ENCODE measurements at places on chromosomes 6 and 20. TPM values are rescaled to one million over a fixed set of nuclear protein-coding genes. Genes with fewer than 3 reads are reported as not detected.

- no peak for DNase-seq
These were observed 180.4 kb upstream of the FOXQ1 start for GRCh38 chr6:1131285-1132079.

The FRS3 gene
- total RNA-seq, result 6.2 TPM

- no peak for DNase-seq
These were observed 117.2 kb downstream of the IPCEF1 start for GRCh38 chr6:154239392-154239791.

DNA sequence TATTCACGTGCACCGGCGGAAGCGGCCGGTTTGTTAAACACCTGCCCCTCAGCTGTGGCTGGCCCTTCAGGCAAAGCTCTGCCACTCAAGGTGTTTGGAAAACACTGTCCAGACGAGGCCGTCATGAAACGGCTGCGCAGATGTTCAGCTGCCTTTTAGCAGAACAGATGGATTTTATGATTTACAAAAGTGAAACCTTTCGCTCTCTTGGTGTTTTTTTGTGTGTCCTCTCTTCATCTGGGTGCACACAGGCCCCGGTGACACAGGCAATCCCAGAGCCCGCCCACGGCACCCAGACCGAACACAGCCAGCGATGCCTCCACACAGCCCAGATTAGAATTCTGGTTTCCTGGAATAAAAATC, 397.0 kb downstream of the SMOC2 start:
- DNase-seq, result no peak

The ABHD16B gene
- total RNA-seq, result not detected

- DNase-seq, result no peak
These were observed 13.2 kb downstream of the SLCO4A1 start for GRCh38 chr20:62655282-62656196.

- no peak for DNase-seq
These were observed 168.2 kb upstream of the RIN2 start for GRCh38 chr20:19589787-19590362.

The PTGIS gene
- total RNA-seq, result 3.8 TPM

The BCAS4 gene
- total RNA-seq, result 37.6 TPM

The BPI gene
- not detected for total RNA-seq

GRCh38 chr6:144314562-144314961, 29.4 kb downstream of the UTRN start:
- no peak for DNase-seq

The PKHD1 gene
- total RNA-seq, result not detected

DNA sequence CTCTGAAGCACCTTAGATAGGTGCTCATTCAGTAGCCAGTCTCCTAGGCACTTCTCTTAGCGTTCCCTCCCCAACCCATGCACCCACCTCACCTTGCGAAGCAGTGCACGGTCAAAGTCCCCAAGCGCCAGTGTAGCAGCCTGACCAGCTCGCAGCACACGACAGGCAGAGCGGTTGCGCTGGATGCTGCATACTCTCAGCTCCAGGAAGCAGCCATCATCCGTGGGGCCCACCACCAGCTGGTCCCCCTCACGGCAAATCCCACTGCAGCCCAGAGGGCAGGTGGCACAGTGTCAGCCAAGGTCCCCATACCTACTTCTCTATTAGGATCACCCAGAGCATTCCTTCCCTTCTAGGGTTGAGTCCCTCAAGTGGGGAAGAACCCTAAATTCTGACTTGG, 6.5 kb downstream of the GTPBP2 start:
- DNase-seq, result no peak

GRCh38 chr20:38601216-38602184, at the start of gene ARHGAP40:
TSS of gene ARHGAP40 (plus strand) at chr20:38601809.
- DNase-seq, result peak; percentile 43

DNA sequence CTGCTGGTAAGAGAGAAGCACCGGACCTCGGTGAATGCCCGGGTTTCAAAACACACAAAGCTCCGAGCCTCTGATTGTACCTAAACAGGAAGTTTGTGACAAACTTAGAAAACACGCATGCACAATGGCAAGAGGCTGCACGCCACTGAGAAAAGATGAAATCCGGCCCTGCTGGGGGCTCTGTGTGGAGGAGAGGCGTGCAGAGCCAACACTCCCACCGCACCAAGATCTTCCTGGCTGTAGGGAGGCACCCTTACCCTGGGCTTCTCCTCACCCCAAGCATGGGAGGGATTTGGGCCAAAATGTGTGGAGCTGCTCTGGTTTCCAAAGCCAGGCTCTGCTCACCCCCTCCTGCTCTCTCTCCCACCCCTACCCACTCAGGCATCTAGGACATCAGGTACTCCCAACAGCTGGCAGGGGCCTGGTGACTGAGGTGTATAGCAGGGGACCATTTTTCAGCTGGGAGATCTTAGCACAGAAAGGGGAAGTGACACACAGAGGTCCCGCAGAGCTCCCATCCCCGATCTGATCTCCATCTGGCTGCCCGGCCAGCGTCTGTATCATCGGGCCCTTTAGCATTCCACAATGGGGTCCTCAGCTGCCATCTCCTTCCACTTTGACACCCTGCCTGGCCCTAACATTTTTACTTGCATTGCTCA, 84.2 kb downstream of the TRERF1 start:
- peak; percentile 71 for DNase-seq

DNA sequence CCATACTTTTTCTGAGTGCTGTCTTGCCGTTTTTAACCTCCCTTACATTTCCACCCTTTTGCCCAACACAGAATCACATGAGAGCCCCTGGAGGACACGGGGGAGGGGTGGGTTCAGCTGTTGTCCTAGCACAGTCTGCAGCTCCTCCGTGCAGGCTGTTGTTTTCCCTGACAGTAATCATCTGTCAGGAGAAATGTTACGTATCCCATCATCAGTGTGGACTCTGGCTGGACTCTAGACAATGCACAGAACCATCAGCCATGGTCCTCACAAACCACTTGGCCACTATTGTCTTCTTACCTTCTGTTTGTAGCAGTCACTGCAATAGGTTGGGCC, 92.1 kb downstream of the RIN2 start:
- no peak for DNase-seq

- DNase-seq, result no peak
These were observed 69.8 kb upstream of the FAM184A start for GRCh38 chr6:119148098-119148824.

The MUCL3 gene
- total RNA-seq, result not detected

GRCh38 chr6:33207552-33208090, 679 bp upstream of the RING1 start:
- peak; percentile 44 for DNase-seq

The LY6G6D gene
- total RNA-seq, result not detected

DNA sequence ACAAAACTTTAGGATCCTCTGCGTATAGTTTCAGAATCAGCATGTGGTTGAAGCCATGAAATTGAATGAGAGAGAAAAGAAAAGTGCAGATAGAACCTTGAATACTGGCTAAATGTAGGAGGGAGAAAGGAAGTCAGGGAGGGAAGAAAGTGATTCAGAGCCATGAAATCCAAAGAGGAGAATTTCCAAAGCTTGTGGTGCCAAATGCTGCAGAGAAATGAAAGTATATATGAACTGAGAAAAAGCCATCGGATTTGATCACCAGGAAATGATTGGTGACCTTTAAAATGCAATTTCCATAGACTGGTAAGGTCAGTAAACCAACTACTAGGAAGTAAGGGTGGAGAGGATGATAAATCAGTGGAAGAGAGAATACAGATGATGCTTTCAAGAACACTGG, 142.3 kb downstream of the TFAP2A start:
- DNase-seq, result no peak

GRCh38 chr20:17896771-17897369, 71.7 kb downstream of the SNX5 start:
- no peak for DNase-seq

GRCh38 chr6:1618311-1619097, 8.8 kb downstream of the FOXC1 start:
- no peak for DNase-seq

The DSN1 gene
- total RNA-seq, result 42.7 TPM

- no peak for DNase-seq
These were observed 30.1 kb downstream of the VAPB start for GRCh38 chr20:58418949-58419748.

The CTSZ gene
- total RNA-seq, result 48.0 TPM

- no peak for DNase-seq
These were observed 4.6 kb downstream of the TFAP2B start for GRCh38 chr6:50823094-50823920.

The TLDC2 gene
- total RNA-seq, result not detected

The CGA gene
- total RNA-seq, result not detected

DNA sequence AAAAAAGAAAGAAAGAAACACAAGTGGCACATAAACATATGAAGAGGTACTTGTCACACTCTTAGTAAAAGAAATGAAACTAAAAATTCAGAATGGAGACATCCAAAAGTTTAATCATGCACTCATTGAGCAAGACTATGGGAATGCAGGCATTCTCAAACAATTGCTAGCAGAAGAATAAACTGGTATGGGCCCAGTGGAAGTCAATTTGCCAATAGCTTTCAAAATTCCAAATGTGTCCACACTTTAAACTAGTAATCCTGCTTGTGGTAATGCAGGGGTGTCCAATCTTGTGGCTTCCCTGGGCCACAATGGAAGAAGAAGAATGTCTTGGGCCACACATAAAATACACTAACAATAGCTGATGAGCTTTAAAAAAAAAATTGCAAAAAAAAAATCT, 97.4 kb downstream of the EPB41L2 start:
- no peak for DNase-seq

DNA sequence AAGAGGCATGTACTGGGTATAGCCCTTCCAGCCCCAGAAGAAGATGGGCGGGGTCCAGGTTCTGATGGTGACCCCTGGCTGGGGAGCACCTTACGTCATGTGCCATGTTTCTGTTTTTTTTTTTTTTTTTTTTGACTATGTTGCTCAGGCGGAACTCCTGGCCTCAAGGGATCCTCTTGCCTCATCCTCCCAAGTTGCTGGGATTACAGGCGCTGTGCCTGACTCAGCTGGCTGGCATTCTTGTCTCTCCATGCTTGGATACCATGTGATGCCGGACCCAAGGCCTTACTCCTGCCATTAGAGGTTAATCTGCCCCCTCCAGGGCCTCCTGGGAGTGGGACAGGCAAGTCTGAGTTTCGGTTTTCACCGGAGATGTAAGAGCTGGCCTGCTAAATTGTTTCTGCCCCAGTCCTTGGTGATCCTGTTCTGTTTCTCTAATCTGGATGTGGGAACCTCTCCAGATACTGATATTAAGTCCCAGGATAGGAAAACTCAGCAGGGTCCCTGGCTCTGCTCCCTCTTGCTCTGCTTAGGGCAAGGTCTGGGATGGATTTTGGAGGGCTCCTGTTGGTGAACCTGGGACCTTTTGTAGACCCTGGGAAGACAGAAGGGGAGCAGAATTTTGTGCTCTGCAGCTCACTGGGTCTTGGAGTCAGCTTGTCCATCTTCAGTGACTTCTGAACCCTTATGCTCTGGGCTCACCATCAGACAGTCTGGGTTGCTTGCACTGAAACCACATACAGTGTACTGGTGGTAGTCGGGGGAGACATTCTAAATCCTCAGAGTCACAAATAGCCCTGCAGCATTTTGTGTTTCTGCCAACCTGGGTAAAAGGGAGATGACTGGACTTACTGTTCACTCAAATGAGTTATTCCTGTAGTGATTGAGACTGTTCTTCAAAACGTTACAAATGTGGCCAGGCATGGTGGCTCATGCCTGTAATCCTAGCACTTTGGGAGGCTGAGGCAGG, 45.1 kb downstream of the PTK7 start:
- DNase-seq, result no peak

GRCh38 chr6:3623451-3624249, 127.9 kb downstream of the PXDC1 start:
- DNase-seq, result peak; percentile 41

The TSHZ2 gene
- total RNA-seq, result 1.9 TPM

The HAO1 gene
- not detected for total RNA-seq

GRCh38 chr20:20824924-20825584, 112.6 kb upstream of the RALGAPA2 start:
- DNase-seq, result peak; percentile 65

The TBC1D7 gene
- total RNA-seq, result 25.1 TPM

GRCh38 chr6:41622206-41622988, 15.9 kb upstream of the MDFI start:
- no peak for DNase-seq

GRCh38 chr6:90098001-90098531, 198.6 kb downstream of the BACH2 start:
- DNase-seq, result no peak

The CALHM6 gene
- total RNA-seq, result 3.8 TPM

The GTF3C6 gene
- 84.6 TPM for total RNA-seq

GRCh38 chr6:8844968-8845367, 409.6 kb upstream of the SLC35B3 start:
- DNase-seq, result no peak

DNA sequence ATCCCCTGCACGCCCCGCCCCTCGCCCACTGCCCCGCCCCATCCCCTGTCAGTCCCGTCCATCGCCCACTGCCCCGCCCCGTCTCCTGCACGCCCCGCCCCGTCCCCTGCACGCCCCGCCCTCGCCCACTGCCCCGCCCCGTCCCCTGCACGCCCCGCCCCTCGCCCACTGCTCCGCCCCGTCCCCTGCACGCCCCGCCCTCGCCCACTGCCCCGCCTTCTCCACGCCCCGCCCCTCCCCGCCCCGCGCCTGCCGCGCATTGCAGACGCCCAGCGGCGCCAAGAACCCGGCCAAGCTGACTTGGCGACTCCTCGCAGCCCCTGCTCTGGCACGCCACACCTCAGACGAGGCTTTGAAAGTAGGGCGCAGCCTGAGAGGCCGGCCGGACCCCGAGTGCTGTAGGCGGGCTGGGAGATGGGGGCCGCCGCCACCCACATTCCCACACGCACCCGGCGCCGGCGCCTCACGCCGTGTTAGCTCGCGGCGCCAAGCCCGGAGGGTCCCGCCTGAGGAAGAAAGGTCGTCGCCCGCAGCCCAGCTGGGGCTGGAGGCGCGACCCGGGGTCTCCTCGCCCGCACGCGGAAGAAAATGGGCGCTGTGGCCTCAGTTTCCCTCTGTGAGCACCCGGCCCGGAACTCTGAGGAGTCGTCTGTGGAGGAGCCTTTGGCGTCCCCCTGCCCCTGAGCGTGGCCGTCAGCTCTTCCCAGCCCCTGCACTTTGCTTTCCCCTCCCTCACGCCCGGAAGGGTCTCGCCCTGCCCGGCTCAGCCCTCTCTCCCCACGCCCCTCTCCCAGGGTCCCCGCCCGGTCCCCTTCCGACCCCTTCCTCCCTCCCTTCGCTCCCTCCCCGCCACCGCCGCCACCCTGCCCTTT, at the start of gene RAD21L1:
RAD21L1 (plus strand) TSS at position 262 of the 872 bp plus-strand sequence. CDS start 2,410 bp downstream, outside the sequence.
- DNase-seq, result peak; percentile 85

GRCh38 chr20:47379433-47380150, 23.1 kb upstream of the ZMYND8 start:
- no peak for DNase-seq

The RIN2 gene
- not detected for total RNA-seq

The MEI4 gene
- not detected for total RNA-seq

The FANCE gene
- 16.0 TPM for total RNA-seq

GRCh38 chr6:32370505-32370904, 1.2 kb downstream of the TSBP1 start:
- no peak for DNase-seq

GRCh38 chr20:63259734-63260460, 5.6 kb upstream of the NKAIN4 start:
- no peak for DNase-seq
